ENCODE measurements at places on chromosomes 7 and 10.

DNA sequence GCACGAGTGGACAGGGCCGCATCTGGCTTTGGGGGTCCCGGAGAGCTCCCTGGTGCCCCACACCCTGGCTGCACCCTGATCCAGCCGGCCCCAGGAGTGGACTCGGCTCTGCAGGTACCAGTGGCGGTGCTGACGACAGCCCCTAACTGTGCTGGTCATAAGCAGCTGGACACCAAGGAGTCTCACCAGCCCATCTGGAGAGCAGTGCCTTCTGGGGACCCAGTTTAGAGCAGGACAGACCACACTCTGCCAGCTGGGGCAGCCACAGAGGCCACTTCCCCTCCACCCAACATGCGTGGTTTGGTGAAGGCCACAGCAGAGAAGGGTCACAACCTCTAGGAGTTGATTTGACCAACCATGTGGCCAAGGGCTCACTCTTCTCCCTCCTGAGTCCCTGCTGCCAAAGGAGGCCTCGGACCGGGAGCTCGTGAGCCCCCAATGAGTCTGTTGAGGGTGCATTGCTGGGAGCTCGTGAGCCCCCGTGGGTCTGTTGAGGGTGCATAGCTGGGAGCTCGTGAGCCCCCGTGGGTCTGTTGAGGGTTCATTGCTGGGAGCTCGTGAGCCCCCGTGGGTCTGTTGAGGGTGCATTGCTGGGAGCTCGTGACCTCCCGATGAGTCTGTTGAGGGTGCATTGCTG is 16.0 kb upstream of the INPP5A start:
- DNase-seq, result no peak

DNA sequence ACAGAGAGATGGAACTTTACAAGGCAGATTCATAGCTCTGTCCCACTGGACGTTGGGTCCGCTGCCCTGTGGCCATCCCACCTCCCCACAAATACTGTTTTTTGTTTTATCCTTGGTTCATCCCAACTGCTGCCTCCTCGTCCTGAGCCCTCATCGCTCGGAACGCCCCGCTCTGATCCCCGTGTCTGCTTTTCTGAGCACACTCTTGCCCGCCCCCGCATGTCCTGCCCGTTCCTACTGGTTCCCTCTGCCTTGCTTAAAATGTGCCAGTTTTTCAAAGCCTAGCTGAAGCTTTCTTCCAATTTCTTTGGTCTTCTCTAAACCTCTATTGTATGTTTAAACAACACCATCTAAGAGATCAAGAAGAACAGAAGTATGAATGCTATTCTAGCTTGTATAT is 19.4 kb downstream of the RNF32 start:
- DNase-seq, result no peak

- DNase-seq, result no peak
These were observed 70.3 kb upstream of the HDAC9 start for GRCh38 chr7:18425227-18425626.

- DNase-seq, result no peak
These were observed 113.1 kb downstream of the PTPRN2 start for GRCh38 chr7:158474488-158474887.

DNA sequence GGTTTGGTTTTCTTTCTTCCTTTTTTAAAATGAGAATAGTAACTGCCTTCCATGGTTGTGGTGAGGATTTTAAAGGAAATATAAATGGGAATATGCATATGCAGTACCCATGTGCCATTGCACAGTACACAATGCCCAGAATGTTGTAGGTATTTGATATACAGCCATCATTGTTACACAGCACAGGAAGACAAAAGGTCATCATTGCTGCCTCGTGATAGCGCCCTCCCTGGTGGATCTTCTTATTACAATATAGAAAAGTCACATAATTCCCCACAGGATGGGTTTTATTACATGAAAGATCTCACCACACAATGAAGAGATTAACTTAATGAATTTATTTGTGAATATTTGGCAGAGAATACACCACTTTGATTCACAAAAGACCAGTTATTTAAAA is 76.5 kb downstream of the PPP1R17 start:
- no peak for DNase-seq

DNA sequence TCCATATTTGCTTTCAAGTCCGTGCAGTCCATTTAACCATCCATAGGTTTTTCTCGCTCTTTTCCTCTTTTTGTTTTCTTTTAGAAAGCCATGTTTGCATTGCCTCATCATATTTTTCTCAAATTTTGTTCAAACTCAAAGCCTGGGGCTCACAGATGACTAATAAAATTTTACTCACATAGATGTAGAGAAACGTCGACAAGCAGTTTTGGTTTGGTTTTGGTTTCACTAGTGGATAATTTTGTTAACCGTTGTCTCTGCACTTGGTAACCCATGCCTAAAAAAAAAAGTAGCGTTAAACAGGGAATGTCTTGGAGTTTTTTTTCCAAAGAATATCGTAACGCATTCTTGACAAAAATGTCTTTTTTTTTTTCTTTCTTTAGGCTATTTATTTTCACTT is 344.2 kb upstream of the GALNT17 start:
- no peak for DNase-seq

GRCh38 chr7:105007298-105007697 is 6.7 kb upstream of the KMT2E start:
- no peak for DNase-seq

GRCh38 chr7:136925044-136925443 is 56.6 kb downstream of the CHRM2 start:
- no peak for DNase-seq

- no peak for DNase-seq
These were observed 897.8 kb upstream of the PHF14 start for GRCh38 chr7:10075866-10076265.

DNA sequence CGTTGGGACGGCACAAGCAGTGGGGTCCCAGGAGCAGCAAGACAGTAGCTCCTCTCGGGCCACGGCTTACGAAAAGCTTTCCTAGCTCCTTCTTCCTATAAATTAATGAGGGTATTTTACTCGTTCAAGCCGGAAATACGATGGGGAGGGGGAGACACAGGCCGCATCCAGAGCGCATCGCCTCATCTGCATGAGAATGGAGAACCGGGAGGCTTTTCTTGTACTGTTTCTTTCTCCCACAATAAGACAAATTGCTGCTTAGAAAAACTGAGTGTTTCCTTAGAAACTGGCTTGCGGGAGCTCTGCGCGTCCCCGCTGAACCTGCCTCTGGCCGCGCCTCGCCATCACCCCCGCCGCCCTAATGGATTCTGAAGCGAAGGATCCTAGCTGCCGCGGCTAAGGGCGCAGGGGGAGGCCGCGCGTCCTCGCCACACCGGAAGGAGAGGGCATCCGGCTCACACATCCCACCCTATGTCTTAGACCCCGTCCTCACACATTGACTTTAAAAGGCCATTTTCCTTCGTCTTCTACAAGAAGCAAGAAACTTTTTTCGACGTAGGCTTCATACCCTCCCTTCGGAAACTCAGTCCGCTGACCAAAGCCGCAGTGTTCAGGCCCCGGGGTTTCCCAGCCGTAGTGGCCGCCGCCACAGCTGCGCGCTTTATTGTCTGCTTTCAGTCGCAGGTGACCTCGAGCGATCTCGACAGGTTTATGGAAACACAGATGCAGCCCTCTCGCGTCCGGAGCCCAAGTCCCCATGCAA is 8.8 kb downstream of the NXPH1 start:
- DNase-seq, result no peak

- DNase-seq, result peak; percentile 25
These were observed 72.6 kb downstream of the SHH start for GRCh38 chr7:155739538-155740143.

GRCh38 chr7:137026176-137026500 is 157.7 kb downstream of the CHRM2 start:
- no peak for DNase-seq

DNA sequence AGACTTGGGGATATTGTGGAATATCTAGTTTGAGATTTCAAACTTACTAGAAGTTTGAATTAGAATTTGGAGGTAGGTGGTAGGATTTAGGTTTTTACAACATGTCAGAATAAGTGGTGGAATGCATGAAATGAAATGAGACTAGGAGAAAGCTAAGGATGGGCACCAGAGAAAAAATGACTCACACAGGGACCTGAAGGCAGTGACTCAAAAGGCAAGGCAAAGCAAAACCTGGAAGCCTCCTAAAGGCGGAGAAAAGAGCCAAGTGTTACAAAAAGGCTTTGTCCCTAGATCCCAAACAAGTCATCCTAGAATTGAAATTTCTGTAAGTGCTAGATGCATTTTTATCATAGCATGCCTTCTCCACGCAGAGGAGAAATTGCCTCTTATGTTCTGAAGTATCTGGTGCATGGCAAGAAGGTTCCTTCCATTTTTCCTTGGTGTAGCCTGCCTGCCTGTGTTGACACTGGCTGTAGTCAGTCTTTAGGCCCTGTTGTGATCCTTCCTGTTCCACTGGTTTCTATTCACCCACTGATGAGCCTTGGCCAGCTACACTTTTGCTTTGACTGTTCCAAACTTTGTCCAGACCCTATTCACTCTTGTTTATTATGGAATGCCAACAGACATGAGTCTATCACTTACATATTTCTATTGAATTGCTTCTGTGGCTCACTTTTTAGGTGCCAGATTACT is 109.3 kb downstream of the ETV1 start:
- no peak for DNase-seq

DNA sequence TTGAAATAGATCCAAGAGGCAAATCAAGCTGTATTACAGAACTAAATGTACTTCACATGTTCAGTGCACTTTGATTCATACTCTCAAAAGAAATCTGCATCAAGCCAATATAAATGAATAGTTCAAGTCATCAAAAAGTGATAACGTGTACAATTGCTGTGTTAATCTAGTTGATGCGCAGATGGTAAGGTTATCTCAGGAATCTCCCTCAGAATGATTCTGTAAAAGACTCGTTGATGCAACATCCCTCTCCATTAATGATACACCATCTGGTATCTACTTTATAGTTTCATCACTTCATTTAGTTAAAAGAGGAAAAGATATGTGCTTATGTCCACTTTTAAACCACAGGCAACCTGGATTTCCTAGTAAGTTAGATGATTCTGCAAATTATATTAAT is 200.6 kb downstream of the CHCHD3 start:
- DNase-seq, result no peak

- DNase-seq, result no peak
These were observed 390.3 kb downstream of the MAGI2 start for GRCh38 chr7:79063019-79063698.

- no peak for DNase-seq
These were observed 3.6 kb downstream of the CCDC71L start for GRCh38 chr7:106657085-106657991.

DNA sequence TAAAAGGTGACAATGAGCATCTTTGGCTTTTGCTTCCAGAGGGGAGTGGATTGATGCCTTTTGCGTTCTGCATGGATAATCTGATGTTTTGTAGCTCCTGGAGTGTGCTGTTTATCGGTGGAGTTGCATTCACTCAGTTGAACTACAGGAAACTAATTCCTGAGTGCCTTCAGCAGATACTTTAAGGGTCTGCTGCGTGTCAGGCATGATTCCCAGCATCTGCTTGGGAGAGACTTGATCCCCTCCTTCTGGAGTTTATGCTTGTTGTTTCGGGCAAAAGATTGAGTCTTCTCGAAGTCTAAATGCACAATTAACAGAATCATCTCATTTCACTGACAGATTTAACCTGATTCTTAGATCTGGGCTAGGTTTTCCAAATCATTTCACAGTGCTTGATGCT is 46.2 kb downstream of the CELF2 start:
- DNase-seq, result no peak

DNA sequence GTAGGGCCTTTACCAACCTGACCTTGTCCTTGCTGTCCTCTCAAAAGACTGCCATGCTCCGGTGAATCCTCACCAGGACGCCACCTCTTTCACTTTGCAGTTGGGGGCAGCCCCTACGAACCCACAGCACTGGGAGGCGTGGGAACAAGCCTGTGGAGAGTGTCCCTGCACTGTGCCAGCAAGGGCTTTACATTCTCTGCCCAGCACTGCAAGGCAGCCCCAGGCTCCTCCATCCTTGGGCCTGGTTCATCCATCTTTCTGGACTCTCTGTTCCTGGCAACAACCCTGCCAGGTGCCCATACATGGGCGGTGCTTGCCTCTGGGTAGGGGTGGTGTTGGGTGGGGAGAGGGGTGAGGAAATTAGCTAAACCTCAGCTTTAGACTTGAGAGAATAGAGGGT is 1.4 kb downstream of the CHAT start:
- DNase-seq, result no peak

- no peak for DNase-seq
These were observed 38.3 kb upstream of the DLG5 start for GRCh38 chr10:77964811-77965210.

- DNase-seq, result no peak
These were observed 351.4 kb downstream of the ABCA13 start for GRCh38 chr7:48522692-48523091.

DNA sequence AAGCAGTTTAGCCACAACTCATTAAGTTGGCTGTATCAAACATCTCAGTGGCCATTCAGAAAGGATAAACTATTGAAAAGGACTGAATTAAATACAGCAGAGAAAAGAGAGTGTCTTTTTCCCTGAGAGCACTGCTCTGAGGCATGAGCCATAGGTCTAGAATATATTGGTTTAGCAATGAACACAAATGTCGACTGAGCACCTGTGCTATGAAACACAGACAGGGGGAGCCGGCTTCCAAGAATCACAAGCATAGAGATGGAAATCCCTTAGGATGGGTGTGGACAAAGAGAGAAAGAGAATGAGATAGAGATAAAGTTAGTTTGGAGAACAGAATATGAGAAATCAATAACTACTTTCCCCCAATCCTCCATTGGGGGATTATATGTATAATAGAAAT is 54.8 kb downstream of the DGKI start:
- DNase-seq, result no peak

GRCh38 chr7:28804990-28805389 is 153.1 kb downstream of the TRIL start:
- DNase-seq, result no peak

- no peak for DNase-seq
These were observed 55.3 kb upstream of the OPN4 start for GRCh38 chr10:86599041-86599440.

- DNase-seq, result no peak
These were observed 21.6 kb downstream of the OGDHL start for GRCh38 chr10:49740346-49741107.

DNA sequence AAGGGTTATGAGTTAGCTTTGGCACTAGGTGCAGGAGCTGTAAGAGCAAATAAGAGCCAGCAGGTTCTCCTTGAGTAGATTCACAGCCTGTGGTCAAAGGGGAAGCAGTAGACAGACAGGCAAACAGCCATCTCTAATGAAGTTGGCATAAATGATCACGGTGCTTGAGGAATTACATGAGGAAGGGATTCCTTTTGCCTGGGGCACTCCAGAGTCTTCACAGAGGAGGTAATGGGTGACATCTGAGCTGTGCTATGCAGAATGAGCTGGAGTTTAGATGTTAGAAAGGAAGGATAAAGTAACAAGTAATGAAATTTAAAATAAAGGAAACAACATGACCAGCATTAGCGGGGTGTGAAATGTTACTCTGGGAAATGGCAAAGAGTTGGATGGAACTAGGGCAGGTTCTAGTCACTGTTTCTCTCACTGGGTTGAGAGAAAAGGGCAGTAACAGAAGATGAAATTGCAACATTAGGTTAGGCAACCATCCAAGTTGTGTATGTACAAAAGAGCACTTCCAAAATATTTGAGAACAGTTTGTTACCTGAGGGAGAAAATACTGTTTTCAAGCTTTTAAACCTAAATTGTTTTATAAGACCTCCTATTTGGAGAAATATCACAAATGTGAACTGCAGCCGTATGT is 613.8 kb downstream of the PHTF2 start:
- DNase-seq, result no peak
